Stimulated activated naive B cell treated with anti-CD40 and anti-IgM and Interleukin-4, amounts not matched to agents 10 μg/mL and 1 μg/mL and 100 μg/mL, for 72 hours (primary cell): ENCODE measurements at places on chromosomes 6 and 20.

DNA sequence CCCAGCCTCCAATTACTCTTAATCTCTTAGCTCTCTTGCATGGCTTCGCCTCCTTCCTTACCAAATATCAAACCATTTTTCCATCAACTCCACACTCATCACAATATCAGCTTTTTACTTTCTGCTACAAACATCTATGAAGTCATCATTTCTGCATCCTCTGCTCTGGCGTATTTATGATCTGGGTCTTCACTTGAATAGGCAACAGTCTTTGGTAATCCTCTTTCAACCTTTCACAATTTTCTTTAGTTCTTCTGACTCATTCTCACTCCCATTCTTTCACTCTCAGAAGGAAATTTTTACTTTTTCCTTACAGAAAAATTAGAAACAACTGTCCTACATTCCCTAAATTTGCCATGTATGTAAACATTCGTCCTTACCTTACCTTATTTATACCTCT is 522.4 kb downstream of the HDGFL1 start:
- no peak for DNase-seq

GRCh38 chr6:82442061-82442719 is 78.6 kb downstream of the TPBG start:
- no peak for DNase-seq

DNA sequence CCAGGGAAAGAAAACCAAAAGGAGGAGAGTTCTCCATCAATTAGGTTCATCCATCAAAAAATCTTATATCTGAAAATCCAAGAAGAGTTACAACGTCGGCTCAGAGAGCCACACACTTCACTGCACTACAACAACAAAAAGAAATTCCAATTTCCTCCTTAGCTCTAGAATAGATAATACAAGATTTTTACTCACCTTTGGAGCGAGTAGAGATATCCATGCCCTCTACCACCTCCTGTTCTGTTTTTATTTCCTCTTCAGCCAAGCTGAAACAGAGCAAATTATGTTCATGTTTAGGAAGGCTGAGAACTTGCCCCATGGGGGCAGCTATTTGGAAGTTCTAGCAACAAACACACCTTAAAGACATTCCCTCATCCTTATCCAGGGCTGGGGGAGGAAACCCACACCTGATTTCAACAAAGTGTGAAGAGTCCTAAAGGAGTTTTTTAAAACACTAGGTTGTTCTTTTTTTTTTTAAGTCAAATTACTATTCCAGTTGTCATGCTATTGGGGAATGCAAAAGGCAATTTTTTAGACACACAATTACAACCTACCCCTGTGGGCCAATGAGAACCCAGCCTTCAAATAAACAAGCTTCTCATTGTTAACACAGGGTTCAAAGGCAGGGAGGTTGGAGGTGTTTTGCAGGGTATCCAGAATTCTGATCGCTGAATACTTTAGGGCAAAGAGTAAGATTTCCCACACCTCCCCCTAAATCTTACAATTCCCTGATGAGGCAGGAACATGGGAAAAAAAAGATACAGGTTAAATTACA is 8.7 kb downstream of the ZMYND8 start:
- DNase-seq, result no peak

GRCh38 chr20:47141941-47142773 is 214.3 kb downstream of the ZMYND8 start:
- DNase-seq, result no peak

DNA sequence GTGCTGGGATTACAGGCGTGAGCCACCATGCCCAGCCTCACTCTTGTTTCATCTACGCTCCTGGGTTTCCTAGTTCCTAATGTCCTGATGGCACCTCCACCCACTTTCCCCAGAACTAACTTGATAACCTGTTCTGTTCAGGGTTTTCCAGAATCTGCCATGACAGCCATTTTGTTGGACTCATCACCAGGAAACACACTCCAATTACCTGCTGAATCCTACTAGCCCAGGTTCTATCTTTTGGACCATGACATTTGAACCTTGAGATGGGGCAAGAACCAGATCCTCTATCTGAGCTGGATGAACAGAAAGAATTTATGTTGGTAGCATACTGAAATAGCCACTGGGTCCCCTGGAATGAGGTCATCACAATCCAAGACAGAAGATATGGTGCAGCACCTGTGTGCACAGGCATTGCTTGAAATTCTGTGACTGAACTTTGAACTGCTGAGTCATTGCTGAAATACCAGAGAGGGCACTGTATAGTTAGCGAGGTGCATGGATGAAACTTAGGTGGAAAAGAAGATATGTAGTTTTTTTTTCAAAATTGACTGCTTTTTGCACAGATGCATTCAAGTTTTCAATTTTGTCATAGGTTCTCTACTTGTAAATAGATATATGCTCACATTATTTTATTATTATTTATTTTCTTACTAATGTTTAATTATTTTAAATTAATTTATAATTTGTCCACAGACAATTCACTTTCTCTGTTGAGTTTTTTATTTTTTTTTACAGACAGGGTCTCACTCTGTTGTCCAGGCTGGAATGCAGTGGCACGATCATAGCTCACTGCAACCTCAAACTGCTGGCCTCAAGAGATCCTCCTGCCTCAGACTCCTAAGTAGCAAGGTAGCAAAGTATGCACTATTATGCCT is 42.8 kb upstream of the TASP1 start:
- no peak for DNase-seq

DNA sequence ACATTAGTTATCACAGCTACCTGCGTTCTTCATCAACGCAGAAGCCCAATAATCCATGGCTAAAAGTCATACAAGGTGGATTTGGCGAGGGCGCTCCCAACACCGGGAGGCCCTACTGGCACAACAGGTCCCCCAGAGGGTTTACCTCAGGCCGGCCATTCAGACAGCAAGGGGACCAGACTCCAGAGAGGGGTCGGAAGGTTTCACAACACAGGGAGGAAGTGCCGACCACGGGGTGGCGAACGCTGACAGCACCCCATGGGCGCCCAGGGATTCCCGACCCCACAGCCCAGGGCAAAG is 1515.9 kb upstream of the DEFB115 start:
- DNase-seq, result no peak

DNA sequence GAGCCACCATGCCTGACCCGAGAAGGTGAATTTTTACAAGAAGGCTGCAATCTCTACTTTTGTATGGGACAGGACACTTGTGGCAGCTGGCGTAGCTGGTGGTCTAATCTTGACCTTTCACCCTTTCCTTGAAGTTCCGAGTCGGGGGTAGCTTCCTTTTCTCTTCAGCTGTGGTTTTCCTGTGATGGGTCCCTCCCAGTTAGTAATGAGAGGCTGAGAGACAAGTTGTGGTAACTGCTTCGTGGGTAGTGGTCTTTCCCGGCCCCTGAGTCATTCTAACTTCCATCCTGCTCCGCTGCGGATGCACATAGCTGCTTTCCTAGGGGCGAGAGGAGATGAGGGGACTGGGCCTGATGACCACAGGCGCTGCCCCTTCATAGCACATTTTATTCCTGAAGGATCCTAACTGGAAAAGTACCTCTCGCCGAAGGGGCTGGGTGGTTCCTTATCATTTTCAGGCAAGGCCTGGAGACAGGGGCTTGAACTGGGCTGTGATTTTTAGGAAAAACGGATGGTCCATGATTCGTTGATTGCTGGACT is 3.1 kb downstream of the SYNJ2 start:
- no peak for DNase-seq

DNA sequence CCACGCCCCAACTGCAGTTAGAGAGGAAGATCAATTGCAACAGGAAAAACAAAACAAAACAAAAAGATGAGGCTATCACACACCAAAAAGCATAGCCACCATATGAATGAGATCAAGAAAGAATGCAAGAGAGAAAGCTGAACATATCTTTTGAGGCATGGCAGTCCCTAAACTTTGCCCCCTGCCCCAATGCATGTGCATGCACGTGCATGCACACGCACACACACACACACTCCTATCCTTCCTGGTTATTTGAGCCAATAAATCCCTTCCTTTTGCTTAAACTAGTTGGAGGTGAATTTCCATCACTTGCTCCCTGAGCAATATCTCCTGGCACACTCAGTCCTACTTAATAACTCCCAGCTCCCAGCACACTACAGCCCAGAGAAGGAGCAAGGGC is 48.6 kb upstream of the FOXP4 start:
- no peak for DNase-seq

GRCh38 chr6:48109944-48110343 is 1.1 kb downstream of the PTCHD4 start:
- no peak for DNase-seq

- DNase-seq, result no peak
Observed at GRCh38 chr20:43006651-43007375, 182.9 kb downstream of the PTPRT start.

GRCh38 chr20:63029358-63030121 is 22.8 kb upstream of the BHLHE23 start:
- DNase-seq, result no peak

- no peak for DNase-seq
Observed at GRCh38 chr20:44653546-44653945, 2.0 kb upstream of the ADA start.

GRCh38 chr20:673603-674001 is 2.0 kb downstream of the SCRT2 start:
- no peak for DNase-seq
